Activated naive CD4-positive, alpha-beta T cell treated with anti-CD3 and anti-CD28 coated beads for 36 hours (primary cell): ENCODE measurements at places on chromosomes 16 and 17.
A peak's percentile ranks its signal among the peaks of the same experiment; 100 is the strongest.

DNA sequence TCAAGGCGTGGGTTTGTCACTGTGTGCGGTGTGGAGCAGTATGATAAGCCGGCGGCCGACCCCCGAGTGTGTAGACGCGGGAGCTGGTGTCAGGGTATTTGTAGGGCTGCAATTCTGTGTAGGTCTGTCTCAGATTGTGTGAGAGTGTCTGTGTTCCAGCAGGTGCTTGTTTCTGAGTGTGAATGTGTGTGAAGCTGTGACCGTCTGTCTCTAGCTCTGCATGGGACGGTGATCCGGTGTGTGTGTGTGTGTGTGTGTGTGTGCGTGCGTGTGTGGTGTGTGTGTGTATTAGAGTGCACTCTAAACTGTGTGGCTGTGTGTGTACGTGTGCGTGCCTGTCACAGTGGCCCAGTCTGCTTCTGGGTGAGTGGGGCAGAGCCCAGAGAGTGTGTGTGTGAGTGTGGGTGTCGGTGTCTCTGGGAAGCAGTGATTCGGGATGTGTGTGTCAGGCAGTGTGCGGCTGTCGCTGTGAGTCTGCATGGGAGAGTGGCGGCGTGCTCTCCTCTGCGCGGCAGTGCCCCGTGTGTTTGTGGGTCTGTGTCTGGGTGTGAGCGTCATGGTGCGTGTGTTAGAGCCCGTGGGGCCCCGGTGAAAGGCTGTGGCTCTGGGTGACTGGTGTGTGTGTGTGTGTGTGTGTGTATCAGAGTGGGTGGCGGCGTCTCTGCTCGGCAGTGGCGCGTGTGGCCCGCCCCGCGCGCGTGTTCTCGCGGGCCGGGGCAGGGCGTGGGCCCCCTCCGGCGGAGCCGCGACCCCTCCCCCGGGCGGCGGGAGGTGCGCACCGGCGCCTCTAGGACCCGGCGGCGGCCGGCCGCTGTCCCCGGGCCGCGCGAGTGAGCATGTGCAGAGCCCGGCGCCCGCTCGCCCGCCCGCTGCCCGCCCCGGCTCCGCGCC lies at the start of gene WSCD1:
Gene WSCD1, plus strand, starts transcription at position 841 of the 891 bp plus-strand sequence. CDS start 10,280 bp downstream, outside the sequence.
- DNase-seq: peak; percentile 13

- DNase-seq: no peak
These were observed 86.8 kb downstream of the CMIP start for GRCh38 chr16:81531419-81531821.

DNA sequence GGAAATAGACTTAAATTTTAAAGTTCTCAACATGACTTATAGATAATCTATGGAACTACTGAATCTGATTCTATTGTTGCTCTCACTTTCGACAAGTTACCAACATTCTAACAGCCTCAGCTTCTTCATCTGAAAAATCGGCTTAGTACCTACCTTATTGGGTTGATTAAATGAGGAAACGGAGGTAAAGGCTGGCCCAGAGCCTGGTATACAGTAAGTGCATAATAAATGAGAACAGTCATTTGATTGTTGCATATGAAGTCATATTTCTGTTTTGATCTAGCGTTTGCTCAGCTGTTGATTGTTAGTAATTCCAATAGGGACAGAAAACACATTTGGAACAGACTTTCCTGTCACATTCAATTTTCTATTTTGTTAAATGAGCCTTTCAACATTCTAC lies 4.6 kb downstream of the VPS35L start:
- no peak for DNase-seq

GRCh38 chr16:86387468-86388440 lies 122.6 kb upstream of the FOXF1 start:
- DNase-seq: no peak

DNA sequence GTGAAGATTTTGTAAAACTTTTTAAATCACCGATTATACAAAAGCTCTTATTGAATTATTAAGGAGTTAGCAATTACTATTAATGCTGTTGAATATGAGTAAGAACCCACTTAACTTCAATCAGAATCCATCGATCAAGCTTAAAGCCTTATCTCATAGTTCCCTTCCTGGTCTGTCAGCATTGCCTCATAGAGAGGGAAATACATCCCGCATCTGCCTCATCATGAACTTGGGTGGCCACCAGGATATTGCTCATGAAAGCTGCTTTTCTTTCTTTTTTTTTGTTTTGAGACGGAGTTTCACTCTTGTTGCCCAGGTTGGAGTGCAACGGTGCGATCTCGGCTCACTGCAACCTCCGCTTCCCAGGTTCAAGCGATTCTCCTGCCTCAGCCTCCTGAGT lies 66.7 kb downstream of the PIGL start:
- DNase-seq: no peak

- no peak for DNase-seq
These were observed 1226.0 kb downstream of the CDH8 start for GRCh38 chr16:60810250-60810649.

DNA sequence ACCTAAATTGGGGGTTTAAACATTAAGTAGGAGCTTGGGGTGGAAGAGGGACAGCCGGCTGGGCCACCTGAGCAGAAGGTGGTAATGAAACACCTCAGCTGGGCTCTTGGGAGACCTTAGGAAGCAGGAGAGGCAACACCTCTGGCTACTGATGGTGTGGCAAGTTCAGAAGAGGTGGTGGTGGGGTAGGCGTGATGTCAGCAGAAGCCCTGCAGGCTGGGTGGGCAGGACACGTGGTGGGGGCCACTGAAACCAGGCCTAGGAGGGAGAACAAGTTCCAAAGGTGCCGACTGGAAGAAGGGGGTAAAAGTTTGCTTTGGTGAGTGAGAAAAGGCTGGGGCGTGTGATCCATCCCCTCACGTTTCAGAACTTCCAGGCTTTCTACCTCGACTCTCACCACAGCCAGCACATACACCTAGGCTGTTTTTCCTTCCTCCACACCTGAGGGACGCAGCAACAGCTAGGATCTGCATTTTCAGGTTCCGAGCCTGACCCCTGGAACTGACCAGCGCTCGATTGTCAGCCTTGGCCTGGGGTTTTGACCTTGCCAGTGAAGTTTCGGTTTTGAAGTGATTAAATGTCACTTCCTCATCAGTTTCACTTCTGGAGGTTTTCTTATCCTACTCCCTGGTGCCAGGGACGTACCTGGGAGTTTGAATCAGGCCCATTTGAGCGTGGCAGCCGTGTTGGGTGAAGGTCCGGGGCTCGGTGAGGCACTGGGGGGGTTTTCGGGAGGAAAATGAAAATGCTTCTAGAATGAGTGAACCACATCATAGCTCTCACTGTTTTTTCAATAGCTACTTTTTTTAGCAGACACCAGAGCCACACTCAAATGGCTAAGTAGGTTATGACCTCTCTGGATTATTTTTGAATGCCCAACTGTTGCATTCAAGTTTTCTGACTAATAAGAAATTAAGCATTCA lies 10.0 kb downstream of the SNN start:
- DNase-seq: no peak

DNA sequence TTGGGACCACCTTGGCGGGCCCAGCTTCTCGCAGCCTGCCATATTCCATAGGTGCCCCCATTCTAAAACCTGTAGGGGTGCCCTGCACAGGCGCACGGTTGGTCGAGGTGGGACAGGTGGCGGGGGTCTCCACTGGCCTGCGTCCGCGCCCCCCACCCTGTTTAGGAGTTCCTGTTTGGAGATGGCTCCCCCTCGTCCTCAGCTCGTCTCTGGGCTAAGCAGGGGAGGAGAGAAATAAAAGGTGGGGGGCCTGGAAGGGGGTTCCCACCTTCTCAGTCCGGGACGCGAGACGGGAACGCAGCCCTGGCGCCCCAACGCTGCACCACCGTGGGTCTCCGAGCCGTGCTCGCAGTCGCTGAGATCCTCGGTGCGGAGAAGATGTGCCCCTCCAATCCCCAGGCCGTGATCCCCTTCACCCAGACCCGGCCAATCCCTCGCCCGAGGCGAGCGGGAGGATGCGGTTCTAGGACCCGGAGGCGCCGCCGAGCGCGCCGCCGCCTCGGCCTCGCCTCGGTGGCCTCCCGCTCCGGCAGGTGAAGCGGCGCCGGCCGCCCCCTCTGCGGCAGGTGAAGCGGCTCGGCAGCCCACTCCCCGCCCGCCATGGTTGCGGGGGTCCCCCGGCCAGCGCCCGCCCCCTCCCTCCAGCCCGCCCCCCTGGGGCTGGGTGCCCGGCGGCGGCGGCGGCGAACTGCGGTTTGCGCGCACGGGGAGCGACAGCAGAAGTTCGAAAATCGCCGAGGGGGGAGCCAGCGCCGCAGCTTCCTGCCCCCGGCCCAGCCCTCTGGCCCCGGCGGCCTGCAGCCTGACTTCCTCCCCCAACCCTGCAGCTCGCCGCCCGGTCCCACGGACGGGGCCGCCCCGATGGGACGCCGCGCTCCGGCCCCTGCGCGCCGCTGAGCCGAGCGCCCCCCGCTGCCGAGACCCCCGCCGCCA lies at the start of gene FMNL1:
Gene FMNL1, plus strand, starts transcription at position 805 of the 933 bp plus-strand sequence. CDS start 240 bp downstream, outside the sequence.
- peak; percentile 75 for DNase-seq

- DNase-seq: no peak
These were observed 19.3 kb upstream of the FOXF1 start for GRCh38 chr16:86490859-86491639.

- DNase-seq: no peak
These were observed 40.0 kb downstream of the TBC1D16 start for GRCh38 chr17:79995696-79996095.

GRCh38 chr16:73365016-73365551 lies 317.2 kb upstream of the ZFHX3 start:
- DNase-seq: no peak

DNA sequence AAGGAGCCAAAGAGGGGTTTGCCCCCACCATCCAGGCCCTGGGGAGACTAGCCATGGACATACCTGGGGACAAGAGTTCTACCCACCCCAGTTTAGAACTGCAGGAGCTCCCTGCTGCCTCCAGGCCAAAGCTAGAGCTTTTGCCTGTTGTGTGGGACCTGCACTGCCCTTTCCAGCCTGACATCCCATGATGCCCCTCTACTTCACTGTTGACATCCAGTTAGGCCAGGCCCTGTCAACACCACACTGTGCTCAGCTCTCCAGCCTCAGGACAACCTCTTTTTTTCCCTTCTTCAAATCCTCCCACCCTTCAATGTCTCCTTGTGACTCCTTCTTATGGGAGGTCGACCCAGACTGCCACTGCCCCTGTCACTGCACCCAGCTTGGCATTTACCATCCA lies 19.8 kb upstream of the CBFB start:
- no peak for DNase-seq

- DNase-seq: no peak
These were observed 64.8 kb downstream of the PRKCB start for GRCh38 chr16:23900480-23901177.

DNA sequence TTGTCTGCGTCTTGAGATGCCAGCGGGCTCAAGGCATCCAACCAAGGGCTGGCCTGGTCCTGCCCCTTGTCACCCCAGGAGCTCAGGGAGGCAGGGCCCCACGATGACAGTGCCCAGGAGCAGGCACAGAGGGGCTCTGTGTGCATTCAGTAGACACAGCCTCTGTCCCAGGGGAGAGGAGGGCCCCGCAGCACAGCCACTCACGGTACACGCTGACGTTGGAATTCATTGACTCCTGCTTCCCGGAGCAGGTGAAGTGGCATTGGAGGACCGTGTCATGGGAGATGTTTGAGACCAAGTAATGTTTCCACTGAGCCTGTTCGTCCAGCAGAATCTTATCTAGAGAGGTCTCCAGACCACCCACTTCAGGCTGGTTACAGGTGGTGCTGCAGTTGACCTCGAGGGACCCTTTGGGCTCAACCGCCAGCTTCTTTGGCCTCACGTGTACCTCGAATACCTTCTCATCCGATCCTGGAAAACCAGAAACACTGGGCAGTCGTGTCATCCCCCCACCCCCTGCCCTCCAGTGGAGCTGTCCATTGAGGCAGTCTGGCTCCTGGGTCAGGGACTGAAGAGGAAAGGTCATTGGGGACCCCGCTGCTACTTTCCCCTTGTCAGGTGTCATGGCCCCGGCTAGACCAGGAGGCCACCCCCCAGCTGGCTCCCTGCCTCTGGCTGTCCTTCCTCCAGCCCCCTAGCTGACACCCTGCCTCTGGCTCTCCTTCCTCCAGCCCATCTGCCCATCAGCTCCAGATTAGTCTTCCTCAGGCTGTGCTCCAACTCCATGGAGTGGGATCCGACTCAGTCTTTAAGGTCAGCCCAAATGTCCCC lies 7.0 kb downstream of the PRR29 start:
- no peak for DNase-seq

DNA sequence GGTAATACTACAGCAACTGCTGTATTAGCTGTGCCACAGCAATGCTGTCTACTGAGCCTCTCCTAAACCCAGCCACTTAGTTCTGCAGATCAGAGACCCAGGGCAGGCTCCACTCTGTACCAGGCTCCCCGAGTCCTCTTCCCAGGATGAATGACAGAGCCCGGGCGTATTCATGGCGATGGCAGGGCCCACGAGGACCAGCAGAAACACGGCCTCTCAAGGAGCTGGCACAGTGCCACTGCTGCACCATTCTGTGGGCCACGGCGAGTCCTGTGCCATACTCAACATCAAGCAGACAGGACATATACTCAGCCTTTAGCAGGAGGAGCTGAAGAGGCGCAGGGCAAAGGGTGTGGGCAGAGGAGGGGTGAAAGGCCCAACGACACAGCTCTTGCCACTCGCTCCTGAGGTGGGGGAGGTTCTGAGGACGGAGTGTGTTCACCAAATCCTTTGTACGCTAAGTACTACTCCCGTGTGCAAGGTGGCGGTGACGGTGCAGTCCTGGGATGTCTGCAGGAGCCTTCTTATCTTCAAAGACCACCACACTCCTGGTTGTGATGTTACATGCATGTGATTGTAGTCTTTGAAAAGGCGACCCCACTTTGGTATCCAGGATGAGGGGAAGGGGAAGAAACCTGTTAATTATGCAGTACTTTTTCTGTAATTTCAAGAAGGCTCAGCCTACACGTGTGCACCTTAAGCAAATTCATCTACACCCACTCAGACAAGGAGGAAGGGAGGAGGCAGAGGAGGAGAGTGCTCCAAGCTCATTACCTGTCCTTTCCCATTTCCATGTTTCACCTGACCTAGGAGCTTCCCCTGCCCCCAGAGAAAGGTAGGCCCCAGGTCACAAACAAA lies 98.0 kb downstream of the AMFR start:
- DNase-seq: no peak

- DNase-seq: no peak
These were observed 19.2 kb downstream of the MXRA7 start for GRCh38 chr17:76691379-76692191.

- DNase-seq: no peak
These were observed 2.9 kb upstream of the SRCIN1 start for GRCh38 chr17:38608648-38609047.

GRCh38 chr16:11389083-11389482 lies 43.8 kb downstream of the RMI2 start:
- DNase-seq: no peak
